ENCODE measurements at places on chromosomes 1 and 21.

DNA sequence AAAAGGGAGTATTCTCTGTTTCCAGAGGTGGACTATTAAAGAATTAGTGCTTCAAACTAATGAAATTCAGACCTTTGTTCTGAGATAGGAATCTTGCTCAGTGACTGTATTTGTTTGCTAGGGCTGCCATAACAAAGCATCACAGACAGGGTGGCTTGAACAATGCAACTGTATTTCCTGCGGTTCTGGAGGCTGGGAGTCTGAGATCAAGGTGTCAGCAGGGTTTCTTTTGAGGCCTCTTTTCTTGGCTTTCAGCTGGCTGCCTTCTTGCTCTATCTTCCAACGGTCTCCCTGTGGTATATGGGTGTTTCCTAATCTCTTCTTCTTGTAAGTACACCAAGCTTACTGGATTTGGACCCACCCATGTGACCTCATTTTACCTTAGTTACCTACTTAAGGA, 264.6 kb upstream of the PROX1 start:
- DNase-seq = no peak

DNA sequence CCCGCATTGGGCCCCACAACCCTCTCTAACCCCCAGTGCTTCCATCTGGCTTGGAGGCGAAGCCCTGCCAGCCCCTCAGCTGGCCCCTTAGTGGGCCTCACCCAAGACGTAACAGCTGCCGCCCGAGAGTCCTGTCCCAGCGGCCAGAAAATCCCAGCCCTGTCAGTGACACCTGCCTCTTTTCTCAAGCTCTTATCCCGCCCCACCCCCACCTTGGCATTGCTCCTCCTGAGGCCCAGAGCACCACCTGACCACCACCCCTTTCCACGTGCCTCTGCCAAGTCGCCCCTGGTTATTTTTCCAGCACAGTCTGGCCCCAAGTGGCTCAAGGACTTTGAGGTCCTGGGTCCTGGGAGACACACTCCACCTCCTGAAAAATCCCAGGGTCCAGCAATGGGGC, 5.9 kb upstream of the CTRC start:
- no peak for DNase-seq

GRCh38 chr1:67610450-67610849, 74.6 kb upstream of the GADD45A start:
- no peak for DNase-seq

GRCh38 chr21:26965907-26966581, 844 bp downstream of the ADAMTS5 start:
- DNase-seq = no peak

DNA sequence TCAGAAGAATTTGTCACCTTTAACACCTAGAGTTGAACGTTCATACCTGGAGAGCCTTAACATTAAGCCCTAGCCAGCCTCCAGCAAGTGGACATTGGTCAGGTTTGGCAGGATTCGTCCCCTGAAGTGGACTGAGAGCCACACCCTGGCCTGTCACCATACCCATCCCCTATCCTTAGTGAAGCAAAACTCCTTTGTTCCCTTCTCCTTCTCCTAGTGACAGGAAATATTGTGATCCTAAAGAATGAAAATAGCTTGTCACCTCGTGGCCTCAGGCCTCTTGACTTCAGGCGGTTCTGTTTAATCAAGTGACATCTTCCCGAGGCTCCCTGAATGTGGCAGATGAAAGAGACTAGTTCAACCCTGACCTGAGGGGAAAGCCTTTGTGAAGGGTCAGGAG, 52.3 kb downstream of the UBE4B start:
- DNase-seq = no peak

- peak; percentile 64 for DNase-seq
Measured at GRCh38 chr1:8533124-8533523, 215.2 kb downstream of the SLC45A1 start.

- no peak for DNase-seq
Measured at GRCh38 chr1:193094112-193094511, 11.1 kb downstream of the GLRX2 start.

DNA sequence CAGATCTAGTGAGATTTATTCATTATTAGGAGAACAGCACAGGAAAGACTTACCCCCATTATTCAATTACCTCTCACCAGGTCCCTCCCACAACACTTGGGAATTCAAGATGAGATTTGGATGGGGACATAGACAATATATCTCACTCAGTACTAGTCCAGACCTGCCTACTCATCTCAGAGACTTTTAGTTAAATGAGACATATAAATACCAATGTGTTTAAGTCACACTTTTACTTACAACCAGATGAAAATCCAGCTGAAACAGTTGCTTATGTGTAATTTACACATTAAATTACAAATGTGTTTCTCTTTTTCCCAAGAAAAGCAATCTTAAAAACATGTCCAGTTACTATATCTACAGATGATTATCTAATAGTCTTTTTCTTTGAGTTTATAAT, 1145.6 kb downstream of the KCNT2 start:
- DNase-seq = no peak

- no peak for DNase-seq
Measured at GRCh38 chr21:46095083-46095719, 2.7 kb upstream of the COL6A2 start.

- DNase-seq = no peak
Measured at GRCh38 chr1:29584776-29585175, 348.5 kb downstream of the PTPRU start.

DNA sequence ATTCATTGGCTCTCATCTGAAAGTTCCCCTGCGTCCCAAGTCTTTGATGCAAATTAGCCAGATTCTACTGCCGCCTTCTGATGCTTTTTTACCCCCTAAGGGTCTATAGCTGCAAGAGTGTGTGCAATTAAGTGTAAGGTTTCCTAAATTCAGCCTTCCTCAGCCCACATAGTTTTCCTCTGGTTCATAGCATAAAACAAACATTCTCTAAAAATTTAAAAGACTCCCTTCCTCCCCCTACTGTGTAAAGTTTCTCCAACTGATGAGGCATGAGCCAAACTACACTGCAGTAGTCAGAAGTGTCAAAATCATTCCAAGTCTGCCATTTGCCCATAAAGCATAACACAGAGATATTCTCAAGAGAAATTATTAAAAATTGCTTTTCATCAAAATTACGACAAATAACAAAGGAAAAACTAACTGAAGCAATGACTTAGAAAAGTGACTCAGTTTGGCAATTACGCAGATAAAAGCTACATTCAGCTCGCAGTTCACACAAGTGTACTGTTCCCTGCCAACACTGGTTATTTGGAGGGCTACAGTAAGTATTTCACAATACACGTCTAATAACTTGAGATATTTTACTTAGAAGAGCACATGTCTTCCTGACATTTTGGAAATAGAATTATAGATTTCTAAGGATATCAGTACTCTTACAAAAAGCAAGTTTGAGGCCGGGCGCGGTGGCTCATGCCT, 15.4 kb downstream of the KCNH1 start:
- DNase-seq = no peak

Data from NAMALWA (cell line).